ENCODE measurements at places on chromosomes 2 and 18.

- DNase-seq = no peak
These were observed 56.3 kb upstream of the TANC1 start for GRCh38 chr2:158912112-158912511.

GRCh38 chr2:102061962-102062795 is 70.4 kb downstream of the IL1R2 start:
- DNase-seq = no peak

DNA sequence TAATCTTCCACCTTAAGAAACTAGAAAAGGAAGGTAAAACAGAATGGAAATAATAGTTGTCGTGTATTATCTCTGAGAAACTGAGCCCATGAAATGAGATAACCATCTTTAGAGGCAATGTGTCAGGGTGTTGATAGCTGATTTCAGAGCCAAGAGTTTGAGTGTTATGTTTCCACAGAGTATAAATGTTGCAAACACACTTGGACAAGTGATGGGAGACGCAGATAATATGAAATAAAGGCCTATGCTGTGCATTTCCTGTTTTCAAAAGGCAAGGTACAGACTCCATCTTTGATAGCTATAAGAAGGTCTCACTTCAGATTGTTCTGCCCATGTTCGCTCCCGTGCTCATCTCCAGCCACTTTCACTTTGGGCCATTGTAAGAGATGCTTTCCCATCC is 25.9 kb upstream of the DNER start:
- DNase-seq = no peak

DNA sequence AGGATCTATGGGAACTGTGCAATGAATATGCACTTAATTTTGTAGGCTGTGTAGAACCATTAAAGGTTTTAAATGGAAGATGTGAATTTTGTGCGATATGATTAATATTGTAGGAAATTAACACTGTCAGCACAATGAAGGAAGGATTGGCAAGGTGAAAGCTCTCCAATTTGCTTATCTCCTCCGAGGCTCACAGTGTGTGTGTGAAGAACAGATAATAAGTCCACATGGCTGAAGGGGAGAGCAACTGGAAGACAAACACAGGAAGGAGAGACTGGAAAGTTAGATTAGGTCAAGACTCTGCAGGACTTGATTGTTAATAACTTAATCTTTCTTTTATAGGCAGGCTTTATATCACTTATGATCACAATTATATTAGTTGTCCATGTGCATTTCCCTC is 269.7 kb upstream of the VRK2 start:
- no peak for DNase-seq

DNA sequence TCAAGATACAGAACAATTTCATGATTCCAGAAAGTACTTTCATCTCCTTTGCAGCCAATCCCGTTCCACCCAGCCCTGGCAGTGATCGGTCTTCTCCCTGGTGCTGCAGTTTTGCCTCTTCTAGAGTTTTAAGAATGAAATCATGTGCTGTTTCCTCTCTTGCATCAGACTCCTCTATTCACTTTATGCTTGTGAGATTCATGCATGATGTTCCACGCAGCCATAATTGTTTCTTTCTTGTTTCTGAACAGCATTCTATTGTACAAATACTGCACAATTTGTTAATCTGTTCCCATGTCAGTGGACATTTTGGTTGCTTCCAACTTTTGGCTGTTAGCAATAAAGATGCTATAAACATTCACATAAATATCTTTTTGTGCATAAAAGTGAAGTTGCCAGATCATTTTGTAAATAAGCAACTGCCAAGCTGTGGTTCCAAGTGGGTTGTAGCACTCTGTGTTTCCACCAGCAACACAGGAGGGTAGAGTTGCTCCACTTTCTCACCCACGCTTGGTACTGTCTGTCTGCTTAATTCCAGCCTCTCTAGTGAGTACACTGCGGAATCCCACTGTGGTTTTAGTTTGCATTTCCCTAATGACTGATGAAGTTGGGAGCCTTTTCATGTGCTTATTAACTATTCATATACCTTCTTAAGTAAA is 104.5 kb downstream of the TWIST2 start:
- DNase-seq = no peak

GRCh38 chr18:56563568-56563967 is 74.8 kb downstream of the TXNL1 start:
- no peak for DNase-seq

DNA sequence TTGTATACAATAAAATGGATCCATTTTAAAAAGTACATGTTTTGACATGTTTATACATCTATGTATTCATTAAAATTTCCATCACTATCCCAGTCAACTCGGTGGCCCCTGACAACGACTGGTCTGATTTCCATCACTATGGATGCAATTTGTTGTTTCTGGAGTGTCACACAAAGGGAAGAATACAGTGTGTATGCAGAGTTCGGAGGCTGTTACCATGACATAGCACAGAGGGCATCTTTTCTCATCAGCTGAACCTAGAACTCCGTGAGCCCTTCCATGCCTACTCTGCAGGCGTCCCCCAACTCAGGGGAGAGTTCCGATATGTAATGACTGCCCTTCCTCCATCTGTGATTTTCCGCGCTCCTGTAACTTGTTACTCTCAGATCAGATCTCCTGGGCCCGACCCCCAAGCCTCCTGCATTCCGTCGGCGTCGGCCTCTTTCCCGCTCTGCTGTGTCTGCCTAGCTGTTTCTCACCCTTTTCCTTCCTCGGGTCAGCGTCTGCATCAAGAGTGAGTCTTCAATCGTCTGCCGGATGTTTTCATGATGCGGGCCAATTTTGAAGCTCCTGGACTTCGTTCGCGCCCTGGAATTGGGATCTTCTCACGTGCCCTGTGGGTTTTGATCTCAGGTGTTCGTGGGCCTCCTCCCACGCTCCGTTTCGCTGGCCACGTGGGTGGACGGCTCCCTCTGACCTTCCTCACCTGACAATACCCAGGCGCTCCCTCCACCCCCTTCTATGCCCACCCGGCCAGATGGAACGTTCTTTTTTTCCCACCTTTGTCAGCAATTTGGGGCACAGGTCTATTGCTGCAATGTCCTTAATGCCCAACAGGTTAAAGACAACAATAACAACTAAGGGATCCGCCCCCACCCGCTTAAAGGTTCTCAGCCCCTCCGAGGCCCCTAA is 161.0 kb downstream of the TWIST2 start:
- DNase-seq = no peak
